ENCODE measurements at places on chromosomes 12 and 14. TPM values are rescaled to one million over a fixed set of nuclear protein-coding genes. Genes with fewer than 3 reads are reported as not detected.

GRCh38 chr14:77065851-77066577 is 32.0 kb upstream of the CIPC start:
- H3K27me3 ChIP-seq, result no peaks in the 10 kb centered on the region
- no peaks in the 10 kb centered on the region for H3K36me3 ChIP-seq
- DNase-seq, result no peak
- no peak overlapping the region for H3K27ac ChIP-seq
- H3K4me1 ChIP-seq, result peaks cover 54% of the 10 kb centered on the region
- no peak overlapping the region for H3K4me3 ChIP-seq

GRCh38 chr12:26156201-26156871 is 31.5 kb upstream of the BHLHE41 start:
- DNase-seq, result no peak
- H3K27ac ChIP-seq, result no peak overlapping the region
- H3K4me1 ChIP-seq, result peaks cover 25% of the 10 kb centered on the region
- no peak overlapping the region for H3K4me3 ChIP-seq
- no peaks in the 10 kb centered on the region for H3K36me3 ChIP-seq

DNA sequence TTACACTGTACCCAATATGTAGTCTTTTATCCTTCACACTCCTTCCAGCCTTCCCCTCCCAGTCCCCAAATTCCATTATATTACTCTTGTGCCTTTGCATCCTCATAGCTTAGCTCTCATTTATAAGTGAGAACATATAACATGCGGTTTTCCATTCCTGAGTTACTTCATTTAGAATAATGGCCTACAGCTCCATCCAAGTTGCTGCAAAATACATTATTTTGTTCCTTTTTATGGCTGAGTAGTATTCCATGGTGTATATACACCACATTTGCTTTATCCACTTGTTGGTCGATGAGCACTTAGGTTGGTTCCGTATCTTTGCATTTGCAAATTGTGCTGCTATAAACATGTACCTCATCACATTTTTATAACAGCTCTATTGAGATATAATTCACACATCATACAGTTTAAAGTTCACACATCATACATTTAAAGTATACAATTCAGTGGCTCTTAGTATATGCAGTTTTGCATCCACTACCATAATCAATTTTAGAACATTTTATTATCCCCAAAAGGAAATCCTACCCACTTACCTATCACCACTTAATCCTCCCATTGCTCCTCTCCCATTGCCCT is 23.5 kb downstream of the RBMS2 start:
- H3K4me1 ChIP-seq, result peaks cover 24% of the 10 kb centered on the region
- H3K36me3 ChIP-seq, result peaks cover 6% of the 10 kb centered on the region
- no peak for DNase-seq
- no peaks in the 10 kb centered on the region for H3K27me3 ChIP-seq
- no peak overlapping the region for H3K4me3 ChIP-seq
- no peak overlapping the region for H3K27ac ChIP-seq

Gene TDRD9
- total RNA-seq, result 4.8 TPM

- no peaks in the 10 kb centered on the region for H3K4me1 ChIP-seq
- DNase-seq, result no peak
- H3K27me3 ChIP-seq, result no peaks in the 10 kb centered on the region
- no peak overlapping the region for H3K27ac ChIP-seq
- no peaks in the 10 kb centered on the region for H3K36me3 ChIP-seq
These were observed 29.8 kb downstream of the TRAF3 start for GRCh38 chr14:102807013-102807406.

GRCh38 chr12:43348221-43348620 is 203.8 kb downstream of the ADAMTS20 start:
- no peak overlapping the region for H3K4me3 ChIP-seq
- H3K4me1 ChIP-seq, result no peaks in the 10 kb centered on the region
- H3K27me3 ChIP-seq, result no peaks in the 10 kb centered on the region
- DNase-seq, result no peak
- no peak overlapping the region for H3K27ac ChIP-seq
- no peaks in the 10 kb centered on the region for H3K36me3 ChIP-seq

Gene FOXN4
- not detected for total RNA-seq

Gene LBHD2
- not detected for total RNA-seq

- H3K4me1 ChIP-seq, result peaks cover 41% of the 10 kb centered on the region
- no peak overlapping the region for H3K4me3 ChIP-seq
- H3K27ac ChIP-seq, result peak overlapping the region; percentile 78
- H3K36me3 ChIP-seq, result peaks cover 2% of the 10 kb centered on the region
- DNase-seq, result no peak
- no peaks in the 10 kb centered on the region for H3K27me3 ChIP-seq
These were observed 46.5 kb downstream of the IFT81 start for GRCh38 chr12:110170535-110171185.

- H3K4me1 ChIP-seq, result no peaks in the 10 kb centered on the region
- no peaks in the 10 kb centered on the region for H3K27me3 ChIP-seq
- H3K4me3 ChIP-seq, result no peak overlapping the region
- H3K36me3 ChIP-seq, result no peaks in the 10 kb centered on the region
These were observed 87.1 kb upstream of the PTHLH start for GRCh38 chr12:28059668-28060067.

- DNase-seq, result no peak
- no peaks in the 10 kb centered on the region for H3K4me1 ChIP-seq
- H3K27ac ChIP-seq, result no peak overlapping the region
- no peaks in the 10 kb centered on the region for H3K27me3 ChIP-seq
These were observed 26.7 kb upstream of the RAB21 start for GRCh38 chr12:71727958-71728357.

Gene KRT78
- total RNA-seq, result not detected

Gene KCNC2
- total RNA-seq, result not detected

Measured in left ventricle myocardium inferior (tissue), 1 donor.